ENCODE measurements at places on chromosomes 6 and 20.

DNA sequence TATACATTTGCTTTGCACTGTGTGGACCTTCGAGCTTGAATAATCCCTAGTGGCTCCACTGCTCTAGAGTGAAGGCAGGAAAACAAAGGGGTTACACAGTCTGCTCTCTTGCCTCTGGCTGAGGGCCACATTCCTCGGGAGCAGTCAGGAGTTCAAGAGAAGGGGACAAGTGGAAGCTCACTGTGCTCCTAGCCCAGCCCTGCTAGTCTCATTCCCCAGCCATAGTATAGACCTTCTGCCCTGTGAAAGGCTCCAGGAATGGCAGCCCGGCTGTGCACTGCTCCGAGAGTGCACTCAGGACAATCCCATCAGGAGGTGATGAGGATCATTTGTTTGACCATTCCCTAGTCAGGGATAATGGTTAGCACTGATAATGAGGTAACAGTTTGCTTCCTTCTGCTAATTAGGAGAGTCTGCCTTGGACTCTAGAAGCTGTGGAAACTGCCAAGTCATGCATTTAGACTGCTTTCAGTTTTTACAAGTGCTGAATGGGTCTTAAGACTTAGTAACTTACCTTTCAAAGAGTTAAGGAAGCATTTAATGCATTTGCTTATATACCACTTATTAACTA, 8.5 kb downstream of the IYD start:
- DNase-seq, result no peak

DNA sequence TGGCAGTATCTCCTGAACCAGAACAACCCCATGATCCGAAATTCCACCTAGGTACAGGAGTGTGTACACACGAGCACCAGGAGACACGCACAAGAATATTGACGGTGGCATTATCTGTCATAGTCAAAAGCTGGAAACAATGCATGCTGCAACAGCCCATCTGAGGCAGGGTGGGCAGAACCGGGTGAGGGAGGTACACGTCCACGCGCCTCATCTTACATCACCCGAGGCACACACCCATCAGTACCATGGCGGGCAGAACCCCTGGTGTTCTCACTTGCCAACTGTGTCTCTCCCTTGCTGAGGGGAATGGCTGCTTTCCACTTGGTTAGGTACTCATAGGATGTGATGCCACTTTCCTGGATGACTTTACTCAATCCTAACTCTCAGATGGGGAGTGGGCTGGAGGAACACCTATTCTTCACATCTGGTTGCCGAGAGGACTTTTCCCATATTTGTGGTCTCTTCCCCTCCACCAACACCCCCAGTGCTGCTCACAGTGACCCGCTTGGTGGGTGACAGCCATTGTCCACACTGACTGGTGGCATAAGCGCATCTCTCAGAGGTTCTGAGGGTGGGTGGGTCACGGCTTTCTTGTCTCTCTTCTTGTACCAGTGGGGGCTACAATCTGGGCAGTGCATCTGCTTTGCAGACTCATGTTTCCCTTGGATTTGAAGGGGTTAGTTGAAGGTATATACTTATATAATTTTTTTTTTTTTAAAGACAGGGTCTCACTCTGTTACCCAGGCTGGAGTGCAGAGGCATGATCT, 13.5 kb downstream of the PPP1R3G start:
- no peak for DNase-seq

DNA sequence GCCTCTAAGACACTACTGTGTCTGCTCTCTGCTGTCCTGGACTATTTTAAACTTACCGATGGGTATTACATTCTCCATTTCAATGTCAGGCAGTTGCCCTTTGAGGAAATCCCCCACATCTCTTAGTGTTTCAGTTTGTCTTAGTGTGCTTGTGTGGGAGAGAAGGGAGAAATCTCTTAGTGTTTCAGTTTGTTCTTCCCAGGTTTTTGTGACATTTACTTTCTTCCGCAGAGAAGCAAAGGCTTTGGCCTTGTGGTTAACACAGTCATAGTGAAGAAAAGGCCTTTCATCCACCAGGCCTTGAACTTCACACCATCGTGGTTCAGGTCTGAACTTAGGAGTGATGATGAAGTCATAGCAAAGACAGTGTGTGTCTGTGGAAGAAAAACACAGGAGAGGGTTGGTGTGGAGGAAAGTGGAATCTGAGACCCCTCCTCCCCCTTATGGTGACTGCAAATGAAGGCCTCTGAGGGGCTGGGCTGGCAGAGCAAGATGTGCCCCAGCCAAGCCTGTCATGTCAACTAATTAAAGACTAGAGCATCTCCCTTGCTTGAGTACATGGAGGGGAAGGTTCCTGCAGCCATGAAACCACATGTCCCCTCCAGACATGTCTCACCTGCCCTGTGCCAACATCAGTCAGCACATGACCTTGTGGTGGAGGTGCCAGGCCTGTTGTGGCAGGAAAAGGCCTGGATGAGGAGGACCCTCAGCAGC, 23.9 kb downstream of the RAET1L start:
- no peak for DNase-seq

DNA sequence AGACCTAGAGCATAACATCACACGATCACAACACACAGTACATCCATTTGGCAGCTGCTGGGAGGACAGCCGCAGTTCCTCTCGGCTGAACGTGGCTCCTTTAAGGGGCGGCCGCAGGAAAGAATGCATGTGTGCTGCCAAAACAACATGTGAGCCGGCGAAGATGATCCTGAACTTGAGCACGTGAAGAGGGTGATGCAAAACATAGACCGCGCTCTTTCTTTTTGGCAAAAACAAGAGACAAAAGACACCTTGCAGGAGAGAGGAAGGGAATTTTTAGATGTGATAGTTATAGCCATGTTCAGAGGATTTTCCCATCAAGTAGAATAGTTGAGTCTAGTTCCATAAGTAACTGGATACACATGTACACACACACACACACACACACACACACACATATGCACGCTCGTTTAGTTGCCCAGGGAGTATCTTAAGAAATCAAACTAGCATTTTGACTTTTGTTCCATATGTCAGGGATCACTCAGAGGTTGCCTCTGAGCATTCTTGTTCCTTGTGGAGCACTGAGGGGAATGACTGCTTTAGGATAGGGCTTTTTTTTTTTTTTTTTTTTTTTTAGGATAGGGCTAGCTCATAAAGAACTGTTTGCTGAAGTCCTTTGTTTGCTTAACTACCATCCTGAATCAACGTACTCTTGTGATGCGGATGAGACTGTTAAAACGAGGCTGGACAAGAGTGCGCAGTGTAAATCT, 21.7 kb upstream of the RANBP9 start:
- DNase-seq, result no peak

DNA sequence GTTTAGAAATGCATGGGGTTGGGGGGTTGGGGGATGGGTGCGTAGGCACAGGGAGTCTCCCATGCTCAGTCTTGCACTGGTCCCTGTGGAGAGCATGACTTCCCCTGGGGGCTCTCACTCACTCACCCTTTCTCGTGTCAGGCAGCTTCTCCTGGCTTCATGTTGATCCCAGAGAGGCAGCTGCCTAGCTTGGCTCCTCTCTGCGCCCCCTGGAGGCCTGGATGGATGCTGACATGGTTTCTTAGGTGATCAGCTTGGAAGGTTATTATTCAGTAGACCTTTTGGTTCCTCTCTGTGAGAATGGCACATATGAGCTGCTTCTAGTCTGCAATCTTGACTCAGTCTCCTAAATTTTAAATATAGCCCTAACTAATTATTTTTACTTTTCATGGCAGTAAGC, 109.3 kb upstream of the FAM83B start:
- no peak for DNase-seq

- DNase-seq, result no peak
Observed at GRCh38 chr20:431012-431904, 23.2 kb downstream of the RBCK1 start.

DNA sequence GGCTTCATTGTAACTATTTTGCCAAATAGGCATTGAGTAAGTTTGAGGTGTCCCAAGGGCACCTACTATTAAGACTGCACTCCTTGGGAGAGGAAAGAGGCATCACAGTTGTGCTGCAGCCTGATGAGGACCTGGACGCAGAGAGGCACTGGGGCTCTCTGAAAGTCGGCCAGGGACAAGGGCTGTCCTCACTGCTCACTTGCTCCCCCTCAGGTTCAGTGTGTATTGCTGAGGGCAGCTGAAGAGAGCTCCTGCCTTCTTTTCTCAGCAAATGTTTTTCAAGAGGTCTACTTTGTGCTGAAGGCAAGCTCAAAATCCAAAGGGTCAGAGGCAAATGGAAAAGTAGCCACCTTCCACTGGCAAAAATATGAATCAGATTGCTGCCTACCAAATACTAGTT, 331.8 kb downstream of the RIMS1 start:
- no peak for DNase-seq

DNA sequence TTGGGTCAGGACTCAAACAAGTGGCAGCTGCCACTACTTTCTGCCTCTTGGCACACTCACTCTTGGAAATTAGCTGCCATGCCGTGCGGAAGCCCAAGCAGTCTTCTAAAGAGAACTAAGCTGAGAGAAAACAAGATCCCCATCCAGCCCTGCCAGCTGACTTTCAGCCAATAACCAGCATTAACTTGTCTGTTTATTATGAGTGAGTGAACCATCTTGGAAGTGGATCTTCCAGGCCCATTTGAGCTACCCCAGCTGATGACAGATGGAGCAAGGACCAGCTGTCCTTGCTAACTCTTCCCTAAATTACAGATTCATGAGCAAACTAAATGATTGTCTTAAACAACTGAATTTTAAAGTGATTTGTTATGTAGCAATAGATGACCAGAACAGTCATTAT, 73.9 kb upstream of the RBM24 start:
- DNase-seq, result no peak

GRCh38 chr6:51613558-51613957, 473.9 kb downstream of the PKHD1 start:
- DNase-seq, result no peak

DNA sequence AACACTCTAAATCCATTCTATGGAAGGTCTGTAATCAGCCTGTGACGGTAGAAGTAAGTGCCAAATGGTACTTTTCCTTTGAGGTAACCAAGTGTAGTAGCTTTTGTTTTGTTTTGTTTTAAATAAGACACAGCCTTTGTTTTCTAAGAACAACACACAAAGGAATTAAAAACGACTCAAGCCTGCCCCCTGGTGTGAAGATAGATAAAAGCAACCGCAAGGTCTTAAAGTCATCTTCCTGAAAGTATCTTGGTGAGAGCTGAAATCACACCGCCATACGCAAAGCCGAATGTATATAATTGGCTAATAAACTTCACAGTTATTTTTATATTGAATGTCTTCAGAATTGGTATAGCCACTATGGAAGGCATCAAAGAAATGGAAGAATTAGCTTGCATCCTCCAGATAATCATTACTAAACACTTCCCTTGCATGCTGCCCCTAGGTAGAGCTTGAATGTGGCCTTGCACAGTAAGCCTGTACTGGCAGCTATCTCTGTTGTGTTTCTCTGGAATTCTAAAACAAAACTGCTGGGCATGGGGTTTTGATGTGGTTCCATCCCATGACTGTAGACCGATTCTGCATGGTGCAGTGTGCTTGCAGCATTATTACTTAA, 95.6 kb downstream of the LAMP5 start:
- no peak for DNase-seq
